ENCODE measurements at places on chromosomes 7 and 10. TPM values are rescaled to one million over a fixed set of nuclear protein-coding genes. Genes with fewer than 3 reads are reported as not detected.

The STK31 gene
- 0.07 TPM for total RNA-seq

The FAM25A gene
- total RNA-seq: not detected

The PTPRZ1 gene
- not detected for total RNA-seq

The SORCS3 gene
- not detected for total RNA-seq

The ACSM6 gene
- total RNA-seq: not detected

The BAMBI gene
- 4.8 TPM for total RNA-seq

The KNDC1 gene
- not detected for total RNA-seq

The CCL24 gene
- total RNA-seq: not detected

The EBLN1 gene
- total RNA-seq: not detected

The LLCFC1 gene
- total RNA-seq: not detected

The SAMD8 gene
- 32.0 TPM for total RNA-seq

The SPAM1 gene
- total RNA-seq: not detected

The ICA1 gene
- 23.8 TPM for total RNA-seq

The NME8 gene
- total RNA-seq: not detected

The ANK3 gene
- 12.4 TPM for total RNA-seq

The AGR2 gene
- not detected for total RNA-seq

The HTR5A gene
- not detected for total RNA-seq

The MYL7 gene
- not detected for total RNA-seq

The GFRA1 gene
- 2.1 TPM for total RNA-seq

The NUTM2A gene
- total RNA-seq: 0.07 TPM

The CNOT4 gene
- total RNA-seq: 11.4 TPM

The MARCHF5 gene
- total RNA-seq: 20.7 TPM

Measured in pulmonary artery endothelial cell (primary cell).